ENCODE measurements at places on chromosomes 6 and 20.

DNA sequence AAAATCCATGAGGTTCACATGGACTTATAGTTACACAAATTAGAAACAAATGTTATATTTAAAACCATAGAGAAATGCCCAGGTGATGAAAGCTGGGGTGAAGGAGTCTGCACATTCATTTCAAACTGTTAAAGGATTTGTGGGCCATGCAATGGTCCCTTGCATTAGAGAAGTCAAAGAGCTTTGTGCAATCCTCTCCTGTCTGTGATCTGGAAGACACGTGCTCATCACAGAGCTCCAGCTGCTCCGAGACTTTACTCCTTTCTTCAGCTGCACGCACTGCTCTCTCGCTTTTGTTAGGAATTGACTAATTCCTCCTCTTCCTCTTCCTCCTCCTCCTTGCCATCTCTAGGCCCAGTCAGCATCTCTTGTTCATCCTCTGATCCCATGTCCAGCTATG is 4.1 kb upstream of the AIF1 start:
- no peak for DNase-seq

- no peak for DNase-seq
Measured at GRCh38 chr20:31836853-31837608, 8.4 kb downstream of the FOXS1 start.

DNA sequence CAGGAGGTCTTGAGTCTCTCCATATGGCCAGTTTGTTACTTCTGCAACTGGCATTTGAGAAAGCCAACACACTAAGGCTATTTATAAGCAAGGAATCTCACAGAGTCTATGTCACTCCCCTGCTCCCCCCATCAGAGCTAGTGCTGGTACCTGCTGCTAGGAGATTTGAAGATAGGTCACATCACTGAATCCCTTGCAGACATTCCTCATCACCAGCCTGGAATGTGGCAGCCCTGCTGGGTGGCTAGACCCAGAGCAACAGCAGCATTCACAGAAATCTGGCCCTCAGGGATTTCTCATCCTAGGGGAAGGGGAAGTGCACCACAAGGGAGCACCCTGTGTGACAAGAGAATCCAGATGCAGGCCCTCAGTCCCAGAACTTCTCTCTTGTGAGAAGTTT is 672.1 kb downstream of the HACE1 start:
- DNase-seq: no peak

GRCh38 chr20:21234806-21235483 is 68.2 kb upstream of the XRN2 start:
- no peak for DNase-seq

GRCh38 chr6:21748343-21749056 is 154.9 kb downstream of the SOX4 start:
- no peak for DNase-seq

DNA sequence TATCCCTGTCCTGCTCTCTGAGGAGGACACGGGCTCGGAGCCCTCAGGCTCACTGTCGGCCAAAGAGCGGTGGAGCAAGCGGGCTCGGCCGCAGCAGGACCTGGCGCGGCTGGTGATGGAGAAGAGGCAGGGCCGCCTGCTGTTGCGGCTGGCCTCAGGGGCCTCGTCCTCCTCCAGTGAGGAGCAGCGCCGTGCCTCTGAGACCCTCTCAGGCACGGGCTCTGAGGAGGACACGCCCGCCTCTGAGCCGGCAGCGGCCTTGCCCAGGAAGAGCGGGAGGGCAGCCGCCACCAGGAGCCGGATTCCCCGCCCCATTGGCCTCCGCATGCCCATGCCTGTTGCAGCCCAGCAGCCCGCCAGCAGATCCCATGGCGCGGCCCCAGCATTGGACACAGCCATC is 14.2 kb upstream of the SLC22A7 start:
- no peak for DNase-seq

GRCh38 chr20:53330601-53331140 is 263.0 kb downstream of the ZNF217 start:
- DNase-seq: no peak

- DNase-seq: peak; percentile 84
Measured at GRCh38 chr6:14210663-14211561, 93.3 kb downstream of the CD83 start.

- no peak for DNase-seq
Measured at GRCh38 chr20:1526896-1527295, 30.6 kb downstream of the SIRPD start.

GRCh38 chr6:110581679-110582078 is 105.3 kb upstream of the SLC22A16 start:
- no peak for DNase-seq

DNA sequence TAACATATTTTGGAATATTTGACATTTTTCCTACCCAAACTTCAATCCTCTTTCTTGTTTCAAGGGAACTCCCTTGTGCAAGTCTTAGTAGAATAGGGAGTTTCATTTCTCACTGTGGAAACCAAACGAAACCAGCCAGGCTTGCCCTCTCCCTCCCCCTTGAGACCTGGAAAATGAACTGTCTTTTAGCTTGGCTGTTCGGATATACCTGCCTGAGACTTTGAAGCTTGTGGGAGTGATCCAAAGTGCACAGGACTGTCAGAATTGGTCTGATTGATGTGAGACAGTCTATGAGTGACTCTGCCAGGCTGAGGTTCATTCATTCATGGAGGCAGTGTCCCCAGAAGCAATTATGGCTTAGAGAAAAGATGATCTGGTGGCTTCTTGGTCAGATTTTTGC is 388.1 kb downstream of the EPM2A start:
- no peak for DNase-seq

GRCh38 chr6:161446296-161446925 is 172.6 kb upstream of the AGPAT4 start:
- no peak for DNase-seq

DNA sequence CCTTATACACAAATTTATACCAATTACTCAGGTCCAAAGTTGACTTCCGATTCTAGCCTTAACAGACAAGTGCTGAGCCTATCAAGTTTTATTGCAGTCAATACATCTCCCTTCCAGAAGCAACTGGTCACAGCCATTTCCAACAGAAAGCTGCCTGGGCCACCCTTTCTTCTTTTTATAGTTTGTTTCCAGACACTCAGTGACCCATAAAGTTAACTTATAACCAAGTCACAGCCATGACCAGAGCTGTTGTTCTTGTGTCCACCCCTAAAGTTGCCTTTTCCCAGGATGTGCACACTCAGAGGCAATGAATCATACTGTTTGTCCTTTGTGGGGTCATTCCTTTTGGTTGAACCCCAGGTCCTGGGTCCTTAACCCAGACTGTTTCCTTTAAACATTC is 89.9 kb downstream of the CD83 start:
- DNase-seq: no peak

DNA sequence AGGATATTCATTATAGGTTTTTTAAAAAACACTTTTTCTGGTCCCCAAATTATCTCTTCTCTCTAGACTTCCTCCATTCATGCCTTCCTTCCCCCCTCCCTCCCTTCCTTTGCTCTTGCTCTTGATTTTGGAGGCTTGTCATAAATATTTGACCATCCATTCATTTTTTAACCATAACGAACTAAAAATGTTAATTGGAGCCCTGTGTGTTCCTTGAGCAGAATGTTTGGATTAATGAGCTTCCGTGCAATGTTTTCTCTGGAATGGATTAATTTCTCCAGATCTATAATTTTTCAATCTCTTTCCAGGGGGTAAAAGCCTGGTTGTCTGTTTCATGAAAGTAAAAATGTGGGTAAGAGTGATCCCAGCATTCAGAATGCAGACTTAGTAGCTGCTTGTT is 155.5 kb downstream of the ESR1 start:
- no peak for DNase-seq

DNA sequence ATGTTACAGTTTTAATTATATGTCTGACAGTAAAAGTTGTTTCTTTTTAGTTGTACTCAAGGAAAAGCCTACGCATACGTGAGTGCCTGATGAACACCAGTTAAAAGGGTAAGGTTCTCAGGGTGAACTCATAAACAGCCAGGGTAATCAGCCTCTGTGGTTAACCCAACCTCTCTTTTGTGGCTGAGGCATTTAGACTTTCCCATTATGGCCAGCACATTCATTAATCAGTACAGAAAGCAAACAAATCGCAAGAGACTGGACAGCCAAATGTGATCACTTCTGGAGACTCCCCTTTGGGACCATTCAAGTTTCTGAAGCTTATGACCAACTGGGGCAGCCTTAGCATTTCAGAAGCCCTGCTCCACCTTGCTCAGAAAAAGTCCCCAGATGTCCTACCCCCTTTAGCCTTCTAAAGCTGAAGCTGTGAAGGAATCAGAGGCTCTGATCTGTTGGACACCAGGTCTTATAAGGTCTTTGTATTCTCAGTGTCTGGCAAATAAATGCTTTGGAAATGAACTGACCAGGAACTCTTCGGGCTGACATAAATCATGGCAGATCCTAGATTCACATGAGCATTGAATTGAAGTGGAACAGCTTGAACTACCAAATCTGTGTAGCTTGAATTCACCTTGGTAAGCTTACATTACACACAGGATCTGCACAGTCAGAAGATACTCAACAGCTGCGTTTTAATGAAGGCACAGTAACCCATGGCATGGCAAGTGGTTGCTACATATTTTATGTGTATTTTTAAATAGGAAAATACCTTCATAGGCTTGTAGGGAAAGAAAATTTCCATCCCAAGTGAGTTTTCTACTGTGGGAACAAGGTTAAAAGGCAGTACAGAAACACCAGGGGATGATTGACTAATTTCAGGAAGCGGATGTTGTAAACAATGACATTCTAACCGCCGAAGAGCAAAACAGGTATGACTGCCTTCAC is 18.7 kb downstream of the IL20RA start:
- DNase-seq: no peak

DNA sequence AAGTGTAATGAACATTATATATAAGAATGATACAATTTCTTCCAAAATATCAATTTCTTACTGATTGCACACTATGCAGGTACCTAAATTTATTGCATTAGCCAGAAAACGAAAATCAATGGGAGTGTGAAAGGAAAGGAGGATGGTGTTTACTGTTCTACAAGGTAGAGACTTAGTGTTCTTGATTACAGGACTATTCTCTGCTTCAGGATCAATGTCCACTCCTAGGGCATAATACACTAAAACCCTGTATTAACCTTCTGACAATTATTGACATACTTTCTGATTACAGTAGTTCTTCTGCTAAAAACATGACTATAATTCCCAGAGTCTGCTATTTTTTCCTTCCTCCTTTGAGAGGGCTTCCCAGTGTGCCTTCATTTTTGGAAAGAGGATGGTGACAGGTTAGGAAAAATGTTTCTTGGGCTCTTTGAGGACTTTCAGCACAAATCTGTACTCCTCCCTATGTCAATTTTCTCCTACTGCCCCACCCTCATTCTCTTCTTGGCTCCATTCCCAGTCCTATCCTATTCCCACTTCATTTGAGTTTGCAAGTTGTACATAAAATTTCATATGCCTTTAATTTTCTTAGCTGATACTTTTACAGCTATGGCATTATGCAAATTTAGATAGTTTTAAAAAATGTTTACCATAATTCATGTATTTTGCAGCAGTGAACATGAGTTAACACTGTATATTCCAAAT is 278.9 kb downstream of the CENPW start:
- no peak for DNase-seq

- DNase-seq: no peak
Measured at GRCh38 chr20:42603655-42604054, 586.1 kb downstream of the PTPRT start.

DNA sequence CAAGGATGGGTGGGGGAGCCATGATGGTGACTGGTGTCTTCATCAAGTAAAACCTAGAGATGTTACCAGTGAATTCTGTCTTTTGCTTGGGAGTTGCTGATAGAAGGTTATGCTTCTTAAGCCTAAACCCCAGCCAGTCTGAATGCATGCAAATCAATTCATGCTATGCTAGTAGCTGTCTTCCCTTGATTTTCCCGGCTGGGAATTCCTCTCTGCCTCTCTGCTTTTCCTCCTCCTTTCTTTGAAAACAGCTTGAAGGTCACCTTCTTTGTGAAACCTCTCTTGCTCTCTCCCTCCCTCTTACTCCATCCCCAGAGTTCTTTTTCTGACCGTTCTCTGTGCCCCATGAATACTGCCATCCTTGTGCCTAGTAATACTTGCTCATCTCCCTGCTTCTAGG is 58.9 kb downstream of the TMEM200A start:
- no peak for DNase-seq
